ENCODE measurements at places on chromosomes 16 and 17.
A peak's percentile ranks its signal among the peaks of the same experiment; 100 is the strongest.

- DNase-seq = no peak
- peaks cover 6% of the 10 kb centered on the region for H3K4me1 ChIP-seq
- H3K27me3 ChIP-seq = no peaks in the 10 kb centered on the region
- H3K4me3 ChIP-seq = no peak overlapping the region
- H3K27ac ChIP-seq = peak overlapping the region; percentile 1
Observed at GRCh38 chr17:3803308-3803640, 2.3 kb upstream of the ITGAE start.

DNA sequence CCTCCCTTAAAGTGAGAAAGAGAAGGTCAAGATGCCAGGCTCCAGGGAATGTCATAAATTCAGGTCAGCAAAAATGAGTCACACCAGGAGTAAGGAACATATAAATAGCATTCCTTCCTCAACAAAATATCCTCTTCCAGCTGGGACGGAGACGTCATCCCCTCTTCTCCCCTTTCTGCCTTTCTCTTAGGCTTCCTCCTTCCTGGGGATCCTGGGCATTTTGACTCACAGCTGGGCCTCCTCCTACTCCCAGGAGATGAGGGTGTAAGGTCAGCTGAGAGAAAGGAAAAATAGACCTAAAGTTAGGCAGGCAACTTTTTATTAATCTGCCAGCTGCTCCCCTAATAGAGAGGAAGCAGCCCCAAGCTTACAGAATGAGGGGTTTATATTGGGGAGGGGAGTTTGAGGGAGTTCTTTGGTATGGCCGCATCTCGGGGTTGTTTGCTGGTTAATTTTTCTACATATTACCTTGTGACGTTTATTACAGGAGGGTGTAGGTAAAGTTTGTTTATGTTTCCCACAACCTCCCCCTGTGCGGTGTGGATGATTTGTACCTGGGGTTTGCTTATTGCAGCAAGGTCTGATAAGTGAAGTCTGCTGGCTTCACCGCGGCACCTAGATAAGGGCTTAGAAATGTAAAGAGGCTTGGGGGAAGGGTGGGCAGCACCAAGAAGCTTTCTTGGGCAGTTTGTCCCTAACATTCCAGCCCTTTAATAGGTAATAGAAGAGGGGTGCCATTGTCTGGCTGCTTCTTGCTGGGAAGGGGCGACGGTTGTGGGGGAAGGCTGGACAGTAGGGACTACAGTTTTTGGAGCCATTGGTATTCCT lies 7.1 kb upstream of the ZNF747 start:
- no peak overlapping the region for H3K4me3 ChIP-seq
- no peaks in the 10 kb centered on the region for H3K27me3 ChIP-seq
- H3K27ac ChIP-seq = no peak overlapping the region
- H3K4me1 ChIP-seq = peaks cover 2% of the 10 kb centered on the region
- no peaks in the 10 kb centered on the region for H3K36me3 ChIP-seq
- peak; percentile 69 for DNase-seq

DNA sequence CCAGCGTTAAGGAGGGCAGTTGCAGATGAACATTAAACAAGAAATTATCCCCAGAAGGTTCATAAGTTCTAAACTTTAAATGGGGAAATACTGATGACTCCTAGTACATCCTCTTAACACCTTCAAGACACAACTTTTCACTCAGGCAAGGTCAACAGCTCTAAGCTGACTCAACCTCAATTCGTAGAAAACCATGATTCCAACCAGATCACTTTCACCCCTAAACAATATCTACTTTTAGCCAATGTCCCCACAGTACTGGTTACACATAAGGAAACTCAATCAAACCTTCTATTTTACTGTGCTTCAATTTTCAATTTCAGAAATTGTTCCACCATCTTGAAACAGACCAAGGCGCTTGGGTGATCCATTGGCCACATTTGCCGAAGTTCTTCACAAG lies 2.3 kb downstream of the CDYL2 start:
- H3K27ac ChIP-seq = no peak overlapping the region
- no peaks in the 10 kb centered on the region for H3K4me1 ChIP-seq
- DNase-seq = no peak
- H3K36me3 ChIP-seq = no peaks in the 10 kb centered on the region
- no peaks in the 10 kb centered on the region for H3K27me3 ChIP-seq
- H3K4me3 ChIP-seq = no peak overlapping the region

DNA sequence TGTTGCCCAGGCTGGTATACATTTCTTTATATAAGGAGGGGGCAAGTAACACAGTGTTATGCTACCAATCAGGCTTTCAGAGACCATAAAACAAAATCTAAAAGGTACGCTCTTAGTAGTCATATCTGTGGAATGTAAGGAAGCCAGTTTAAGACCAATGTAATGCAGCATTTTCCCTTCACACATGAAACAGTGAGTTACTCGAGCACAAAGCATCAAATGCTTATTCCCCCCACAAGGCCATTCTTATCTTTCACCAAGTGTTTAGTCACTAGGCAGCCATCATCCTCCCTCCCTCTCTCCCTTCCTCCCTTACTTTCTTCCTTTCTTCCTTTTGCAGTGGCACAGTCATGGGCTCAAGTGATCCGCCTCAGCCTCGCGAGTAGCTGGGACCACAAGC lies 12.8 kb downstream of the HMOX2 start:
- peak; percentile 33 for DNase-seq
- no peaks in the 10 kb centered on the region for H3K36me3 ChIP-seq
- H3K27me3 ChIP-seq = no peaks in the 10 kb centered on the region
- H3K27ac ChIP-seq = peak overlapping the region; percentile 26

DNA sequence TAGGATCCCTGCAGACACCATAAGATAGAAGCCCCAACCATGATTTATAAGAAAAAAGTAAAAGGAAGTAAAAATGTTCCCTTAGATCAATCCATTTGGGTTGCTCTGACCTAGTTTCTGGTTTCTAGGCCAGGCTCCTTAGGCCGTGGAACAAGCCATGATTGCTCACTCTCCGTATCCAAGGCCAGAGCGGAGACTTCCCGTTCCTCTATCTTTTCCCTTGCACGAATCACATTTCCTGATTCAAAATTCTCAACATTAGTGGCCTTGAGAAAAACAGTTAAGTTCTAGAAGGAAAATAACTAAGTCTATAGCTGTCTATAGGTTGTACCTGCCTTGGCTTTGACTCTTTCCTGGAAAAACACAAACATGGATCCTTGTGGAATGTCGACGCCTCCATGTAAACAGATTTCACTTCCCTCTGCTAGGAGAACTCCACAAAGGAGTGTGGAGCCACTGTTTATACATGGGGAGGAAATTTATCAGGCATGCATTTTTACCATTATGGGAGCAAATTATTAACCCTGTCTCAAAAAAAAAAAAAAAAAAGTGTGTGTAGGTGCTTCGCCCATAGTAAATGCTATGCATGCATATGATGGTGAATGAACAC lies 149.6 kb downstream of the ZFHX3 start:
- no peak for DNase-seq
- H3K27ac ChIP-seq = no peak overlapping the region
- H3K27me3 ChIP-seq = no peaks in the 10 kb centered on the region
- H3K4me1 ChIP-seq = peaks cover 9% of the 10 kb centered on the region

DNA sequence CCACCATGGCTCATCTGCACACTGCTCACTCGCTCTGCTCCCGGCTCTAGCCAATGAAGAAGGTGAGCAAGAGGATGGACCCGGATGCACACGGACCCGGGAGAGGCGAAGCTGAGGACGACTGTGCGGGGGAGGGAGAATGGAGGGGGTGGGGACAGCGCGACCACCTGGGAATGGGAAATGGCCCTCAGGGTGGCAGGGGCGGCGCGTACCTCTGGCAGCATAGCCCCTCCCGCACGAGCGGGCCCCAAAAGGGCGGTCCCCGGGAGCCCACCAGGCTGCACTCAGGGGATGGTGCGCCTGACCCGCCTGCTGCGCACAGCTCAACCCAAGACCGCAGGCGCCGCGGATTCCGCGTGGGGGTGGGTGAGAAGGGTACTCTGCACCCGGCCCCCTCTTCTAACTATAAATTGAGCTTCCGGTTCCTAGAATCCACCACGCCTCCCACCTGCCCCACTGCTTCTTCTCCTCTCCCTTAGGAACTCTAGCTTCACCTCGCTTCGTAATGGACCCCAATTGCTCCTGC lies 6.1 kb downstream of the MT1H start:
- H3K4me3 ChIP-seq = no peak overlapping the region
- no peaks in the 10 kb centered on the region for H3K36me3 ChIP-seq
- H3K4me1 ChIP-seq = peaks cover 5% of the 10 kb centered on the region
- H3K27me3 ChIP-seq = no peaks in the 10 kb centered on the region
- no peak for DNase-seq
- H3K27ac ChIP-seq = no peak overlapping the region

DNA sequence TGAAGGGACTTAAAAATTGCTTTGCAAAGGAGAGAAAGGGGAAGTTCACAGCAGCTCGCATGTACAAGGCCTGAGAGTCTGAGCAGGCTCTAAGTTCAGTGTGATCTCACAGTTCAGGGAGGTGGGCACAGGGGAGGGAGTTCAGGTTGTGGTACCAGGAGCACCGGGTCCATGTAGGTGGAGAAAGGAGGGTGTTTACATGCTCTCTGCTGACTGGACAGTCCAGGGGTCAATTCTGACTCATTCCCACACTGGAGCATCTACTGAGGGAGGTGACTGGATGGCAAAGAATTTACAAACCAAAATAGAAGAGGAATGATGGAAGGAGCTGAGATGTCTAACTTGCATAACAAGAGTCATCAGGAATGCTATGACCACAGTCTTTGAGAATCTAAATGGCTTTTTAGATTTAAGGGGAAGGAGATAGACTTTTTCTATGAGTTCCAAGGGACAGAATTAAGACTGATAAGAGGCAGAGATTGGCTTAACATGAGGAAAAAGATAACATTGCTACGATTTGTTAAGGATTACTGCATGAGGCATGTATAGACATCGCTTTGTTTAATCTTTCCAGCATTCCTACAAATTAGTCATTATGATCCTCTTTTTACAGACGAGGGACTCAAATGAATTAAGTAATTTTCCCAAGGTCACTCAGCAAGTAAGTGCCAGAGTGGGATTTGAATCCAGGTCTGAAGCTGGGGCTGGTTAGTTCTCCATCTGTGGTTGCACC lies 29.9 kb downstream of the MIS12 start:
- no peaks in the 10 kb centered on the region for H3K27me3 ChIP-seq
- H3K4me1 ChIP-seq = peaks cover 12% of the 10 kb centered on the region
- peak; percentile 99 for DNase-seq
- H3K27ac ChIP-seq = peak overlapping the region; percentile 70

GRCh38 chr16:56362057-56362655 lies 63.2 kb downstream of the AMFR start:
- H3K27ac ChIP-seq = no peak overlapping the region
- no peaks in the 10 kb centered on the region for H3K4me1 ChIP-seq
- DNase-seq = no peak
- H3K36me3 ChIP-seq = peaks cover 19% of the 10 kb centered on the region
- H3K27me3 ChIP-seq = no peaks in the 10 kb centered on the region

GRCh38 chr16:80347002-80347401 lies 193.8 kb upstream of the DYNLRB2 start:
- H3K4me3 ChIP-seq = no peak overlapping the region
- no peaks in the 10 kb centered on the region for H3K27me3 ChIP-seq
- H3K4me1 ChIP-seq = no peaks in the 10 kb centered on the region
- H3K27ac ChIP-seq = no peak overlapping the region
- DNase-seq = no peak
